Kidney (tissue), 22 donors: ENCODE measurements at places on chromosomes 12 and 14. TPM values are rescaled to one million over a fixed set of nuclear protein-coding genes. Genes with fewer than 3 reads are reported as not detected.
A peak's percentile ranks its signal among the peaks of the same experiment; 100 is the strongest.

- H3K36me3 ChIP-seq = no peaks in the 10 kb centered on the region
- no peaks in the 10 kb centered on the region for H3K4me1 ChIP-seq
- DNase-seq = no peak
- no peaks in the 10 kb centered on the region for H3K27me3 ChIP-seq
These were observed 1190.7 kb downstream of the FSCB start for GRCh38 chr14:43316427-43316826.

PRH2 gene
- total RNA-seq = not detected

GRCh38 chr12:91216871-91217270, 34.3 kb upstream of the DCN start:
- no peak overlapping the region for H3K4me3 ChIP-seq
- H3K36me3 ChIP-seq = no peaks in the 10 kb centered on the region
- no peaks in the 10 kb centered on the region for H3K4me1 ChIP-seq
- H3K27ac ChIP-seq = no peak overlapping the region
- no peaks in the 10 kb centered on the region for H3K27me3 ChIP-seq

DNA sequence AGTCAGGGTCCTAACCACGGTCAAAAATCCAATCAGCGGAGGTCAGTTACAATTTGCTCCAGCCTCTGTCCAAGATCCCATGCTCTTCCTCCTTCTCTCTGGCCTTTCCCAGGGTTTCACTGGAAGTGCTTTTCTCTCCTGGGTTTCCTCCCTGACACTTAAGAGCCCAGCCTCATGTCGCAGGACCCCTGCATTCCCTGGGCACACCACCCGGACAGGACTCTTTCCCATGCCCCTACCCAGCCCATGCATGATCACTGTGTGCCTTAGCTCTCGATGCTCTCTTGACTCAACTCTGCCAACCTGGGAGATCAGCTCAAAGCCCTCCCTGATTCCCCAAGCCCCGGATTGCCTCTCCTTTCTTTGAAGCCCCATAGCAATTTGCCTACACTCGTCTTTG, 15.5 kb upstream of the TAC3 start:
- H3K27ac ChIP-seq = no peak overlapping the region
- no peaks in the 10 kb centered on the region for H3K4me1 ChIP-seq
- H3K27me3 ChIP-seq = no peaks in the 10 kb centered on the region
- DNase-seq = no peak
- H3K4me3 ChIP-seq = no peak overlapping the region

GLIPR1 gene
- total RNA-seq = 20.6 TPM

- peak; percentile 96 for DNase-seq
- no peaks in the 10 kb centered on the region for H3K27me3 ChIP-seq
- H3K36me3 ChIP-seq = no peaks in the 10 kb centered on the region
- peak within 1 kb of the TSS; percentile 83 for H3K27ac ChIP-seq
These were observed at the start of gene LRIG3 for GRCh38 chr12:58920102-58920960. Gene LRIG3 (minus strand): TSS chr12:58920504. CDS start chr12:58920235, 269 bp downstream.

GRCh38 chr12:120800665-120801064, 75.0 kb downstream of the ACADS start:
- DNase-seq = no peak
- no peaks in the 10 kb centered on the region for H3K27me3 ChIP-seq
- no peak overlapping the region for H3K4me3 ChIP-seq

GRCh38 chr12:27614866-27615265, 81.4 kb upstream of the REP15 start:
- H3K4me1 ChIP-seq = no peaks in the 10 kb centered on the region
- no peak overlapping the region for H3K27ac ChIP-seq
- no peak overlapping the region for H3K4me3 ChIP-seq
- no peaks in the 10 kb centered on the region for H3K36me3 ChIP-seq
